Stimulated activated naive CD8-positive, alpha-beta T cell treated with anti-CD3 and anti-CD28 coated beads, Interleukin-15, Interleukin-2, amounts not matched to agents 100 U/mL and 50 U/mL, for 24 hours (primary cell): ENCODE measurements at places on chromosomes 12 and 14.

DNA sequence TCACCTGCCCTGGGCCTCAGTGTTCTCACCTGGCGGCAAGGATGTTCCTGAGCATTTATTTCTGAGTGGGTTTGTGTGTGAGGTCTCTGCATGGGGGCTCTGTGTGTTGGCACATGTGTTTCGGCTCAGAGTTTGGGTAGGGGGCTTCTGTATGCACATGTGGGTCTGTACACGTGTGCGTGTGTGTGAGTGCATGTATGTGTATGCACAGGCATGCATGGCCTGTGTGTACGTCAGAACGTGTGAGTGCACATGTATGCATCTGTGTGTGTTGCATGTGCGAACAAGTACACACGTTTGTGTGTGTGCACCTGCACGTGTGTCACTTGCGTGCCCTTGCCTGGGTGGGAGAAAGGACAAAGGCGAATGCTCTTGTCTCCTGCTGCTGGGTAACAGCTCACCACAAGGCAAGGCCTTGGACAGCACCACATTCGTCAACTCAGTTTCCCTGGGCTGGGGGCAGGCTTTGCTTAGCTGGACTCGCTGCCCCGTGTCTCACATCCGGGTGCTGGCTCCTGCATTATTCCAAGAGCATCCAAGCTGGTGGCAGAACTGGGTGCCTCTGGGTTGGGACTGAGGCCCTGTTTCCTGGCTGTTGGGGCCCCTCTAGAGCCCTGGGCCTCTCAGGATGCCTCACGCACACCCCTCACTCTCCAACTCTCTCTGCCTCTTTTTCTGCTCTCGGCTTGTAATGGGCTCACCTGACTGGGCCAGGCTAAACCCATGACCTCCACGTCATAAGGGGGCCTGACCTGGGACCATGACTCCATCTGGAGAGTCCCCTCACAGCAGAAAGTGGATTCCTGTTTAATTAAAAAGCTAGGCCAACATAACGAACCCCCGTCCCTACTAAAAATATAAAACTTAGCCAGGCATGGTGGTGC is 153.6 kb upstream of the C14orf180 start:
- no peak for DNase-seq

DNA sequence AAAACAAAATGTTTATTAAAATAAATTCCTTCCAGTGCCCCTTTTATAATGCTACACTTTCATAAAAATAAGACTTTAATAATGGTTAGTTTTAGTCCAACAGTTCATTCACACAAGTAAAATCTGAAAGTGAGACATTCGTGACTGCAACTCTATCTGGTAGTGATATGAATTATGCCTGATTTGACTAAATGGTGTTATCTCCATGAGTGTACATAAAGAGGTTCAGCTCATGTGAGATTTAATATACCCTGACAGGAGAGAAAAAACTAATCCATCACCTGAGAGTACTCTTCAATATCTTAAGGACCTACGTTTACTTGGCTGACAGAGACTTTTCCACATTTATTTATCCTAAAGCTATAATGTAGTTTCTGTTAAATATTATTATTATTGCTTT is 34.0 kb downstream of the ERO1A start:
- DNase-seq: no peak

DNA sequence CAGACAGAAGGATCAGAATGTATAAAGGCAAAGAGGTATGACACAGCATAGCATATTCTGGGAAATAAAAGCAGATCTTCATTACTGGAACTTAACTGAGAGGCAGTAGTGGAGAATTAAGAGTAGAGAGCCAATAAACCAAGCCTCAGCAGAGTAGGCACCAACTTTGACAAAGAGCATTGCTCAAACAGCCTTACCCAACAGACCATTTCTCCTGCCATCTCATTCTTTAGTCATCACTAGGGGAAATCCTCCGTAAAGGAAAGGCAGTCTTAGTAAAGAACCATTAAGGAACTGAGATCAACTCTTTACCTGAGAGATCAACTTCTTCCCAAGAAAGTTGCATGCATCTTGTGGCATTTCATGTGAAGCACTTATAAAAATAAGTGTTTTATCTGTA is 36.6 kb downstream of the SENP1 start:
- DNase-seq: no peak

- no peak for DNase-seq
Measured at GRCh38 chr14:30153717-30154116, 226.1 kb upstream of the PRKD1 start.

DNA sequence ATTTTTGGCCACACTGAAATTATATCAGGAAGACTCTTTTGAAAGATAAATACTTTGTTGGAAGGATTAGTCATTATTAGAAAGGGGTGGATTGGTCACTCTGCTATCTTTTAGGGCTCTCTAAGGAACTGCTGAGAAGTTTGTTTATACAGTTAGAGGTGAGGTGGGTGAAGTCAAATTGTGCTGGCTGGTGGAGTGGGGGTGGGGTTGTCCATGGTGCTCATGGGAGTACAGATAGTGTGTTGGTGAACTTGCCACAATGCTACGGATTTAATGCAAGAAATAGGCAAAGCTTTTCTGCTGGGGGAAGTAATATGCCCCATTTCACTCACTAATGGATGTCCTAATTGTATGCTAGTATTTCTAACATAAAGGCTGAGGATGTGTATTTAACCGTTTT is 35.8 kb downstream of the SUSD6 start:
- no peak for DNase-seq

GRCh38 chr14:89724628-89724960 is 229.9 kb downstream of the EFCAB11 start:
- no peak for DNase-seq

DNA sequence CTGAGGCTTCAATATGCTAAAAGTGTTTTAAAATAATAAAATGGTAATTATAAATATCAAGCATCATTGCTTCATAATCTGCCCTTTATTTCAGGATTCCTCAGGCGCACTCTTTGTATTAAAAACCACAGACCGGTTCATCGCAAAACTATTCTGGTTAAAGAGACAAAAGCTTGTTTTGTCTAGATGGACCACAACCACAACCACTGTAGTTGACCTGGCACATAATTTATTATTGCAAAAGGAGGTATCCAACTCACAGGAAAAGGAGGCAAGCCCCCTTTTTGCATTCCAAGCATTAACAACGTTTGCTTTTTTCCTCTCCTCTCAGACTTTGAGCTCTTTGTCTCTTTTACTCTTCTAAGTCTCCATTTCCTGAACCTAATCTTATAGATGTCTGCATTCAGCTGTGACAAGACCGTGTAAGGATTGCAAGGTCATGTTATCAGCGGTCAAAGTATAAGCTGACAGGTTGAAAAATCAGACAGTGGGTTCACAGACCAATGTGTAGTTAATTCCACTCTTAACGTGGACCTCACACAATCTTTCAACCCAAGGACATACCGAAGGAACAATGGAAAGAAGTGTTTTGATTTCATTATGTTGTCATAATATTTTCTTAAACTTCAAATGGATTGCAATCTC is 1057.6 kb downstream of the GALC start:
- DNase-seq: no peak
